ENCODE measurements at places on chromosomes 5 and 9.
A peak's percentile ranks its signal among the peaks of the same experiment; 100 is the strongest.

DNA sequence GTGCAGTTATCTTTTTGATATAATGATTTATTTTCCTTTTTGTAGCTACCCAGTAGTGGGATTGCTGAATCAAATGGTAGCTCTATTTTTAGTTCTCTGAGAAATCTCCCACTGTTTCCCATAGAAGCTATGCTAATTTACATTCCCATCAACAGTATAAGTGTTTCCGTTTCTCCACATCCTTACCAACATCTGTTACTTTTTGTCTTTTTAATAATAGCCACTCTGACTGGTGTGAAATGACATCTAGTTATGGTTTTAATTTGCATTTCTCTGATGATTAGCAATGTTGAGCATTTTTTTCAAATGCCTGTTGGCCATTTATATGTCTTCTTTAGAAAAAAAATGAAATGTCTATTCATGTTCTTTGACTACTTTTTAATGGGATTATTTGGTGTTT is 94.7 kb downstream of the SERINC5 start:
- no peak for DNase-seq

- no peak for DNase-seq
Measured at GRCh38 chr9:126519660-126520420, 93.9 kb upstream of the LMX1B start.

- peak; percentile 78 for DNase-seq
Measured at GRCh38 chr9:134469041-134469875, 143.0 kb downstream of the RXRA start.

DNA sequence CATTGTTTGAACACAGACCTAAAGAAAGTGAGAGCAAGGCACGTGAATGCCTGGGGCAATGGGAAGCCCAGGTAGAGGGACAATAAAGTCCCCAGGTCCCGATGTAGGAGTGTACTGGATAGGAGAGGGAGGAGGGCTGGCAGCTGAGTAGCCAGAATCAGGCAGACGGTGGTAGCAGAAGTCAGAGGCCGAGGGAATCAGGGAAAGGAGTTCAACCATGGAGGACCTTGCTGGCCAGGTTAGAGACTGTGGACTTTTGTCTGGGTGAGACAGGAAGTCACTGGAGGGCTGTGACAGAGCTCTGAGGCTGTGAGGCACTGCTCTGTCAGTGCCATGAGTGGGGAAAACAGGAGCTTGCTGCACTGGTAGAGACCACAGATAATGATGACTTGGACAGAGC is 248.2 kb downstream of the EFNA5 start:
- no peak for DNase-seq

DNA sequence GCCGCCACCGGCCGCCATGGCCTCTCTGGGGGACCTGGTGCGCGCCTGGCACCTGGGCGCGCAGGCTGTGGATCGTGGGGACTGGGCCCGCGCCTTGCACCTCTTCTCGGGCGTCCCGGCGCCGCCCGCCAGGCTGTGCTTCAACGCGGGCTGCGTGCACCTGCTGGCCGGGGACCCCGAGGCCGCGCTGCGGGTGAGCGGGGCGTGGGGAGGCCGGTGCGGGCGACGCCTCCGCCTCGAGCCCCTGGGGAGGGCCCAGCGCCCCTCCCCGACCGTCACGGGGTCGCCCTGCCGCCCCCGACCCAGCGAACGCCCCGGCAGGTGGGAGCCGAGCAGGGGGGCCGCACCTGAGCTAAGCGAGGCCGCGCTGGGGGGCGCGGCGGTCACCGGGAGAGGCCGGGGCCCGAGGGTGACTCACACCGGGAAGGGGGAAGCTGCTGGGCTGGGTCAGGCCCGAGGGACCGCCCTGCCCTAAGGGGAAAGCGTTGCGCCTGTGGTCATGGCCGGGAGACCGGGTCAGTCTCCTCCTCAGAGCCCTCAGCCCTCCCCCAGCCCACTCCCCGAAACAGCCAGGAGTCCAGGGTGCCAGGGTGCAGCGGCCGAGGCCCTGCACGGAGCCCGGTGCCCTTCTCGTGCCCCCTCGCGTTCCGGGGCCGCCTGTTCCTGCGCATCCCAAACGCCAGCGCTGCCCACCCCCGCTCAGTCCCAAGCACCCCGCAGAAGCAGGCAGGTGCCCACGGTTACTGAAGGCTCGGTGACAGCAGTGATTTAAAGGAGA is 510 bp downstream of the NOXA1 start:
- no peak for DNase-seq

DNA sequence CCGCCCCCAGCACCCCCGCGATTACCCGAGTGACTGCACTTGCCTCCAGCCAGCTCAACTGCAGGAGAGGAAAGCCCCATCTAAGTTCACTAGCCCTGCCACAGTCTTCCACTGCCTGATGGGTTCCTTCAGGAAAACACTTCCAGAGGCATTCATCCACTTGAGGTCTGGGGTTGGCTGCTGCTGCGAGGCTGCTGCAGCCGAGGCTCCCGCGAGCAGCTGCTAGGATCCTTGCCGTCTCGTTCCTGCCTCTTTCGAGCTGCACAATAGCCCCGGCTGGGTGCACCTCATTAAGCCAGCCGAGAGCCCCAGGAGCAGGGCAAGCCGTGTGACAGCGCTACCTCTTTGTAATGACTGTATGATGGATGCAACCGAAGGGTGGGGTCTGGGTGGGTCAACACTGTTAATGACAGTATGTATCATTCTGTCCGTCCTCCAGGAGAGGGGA is 24.2 kb upstream of the ELAVL2 start:
- DNase-seq, result no peak

DNA sequence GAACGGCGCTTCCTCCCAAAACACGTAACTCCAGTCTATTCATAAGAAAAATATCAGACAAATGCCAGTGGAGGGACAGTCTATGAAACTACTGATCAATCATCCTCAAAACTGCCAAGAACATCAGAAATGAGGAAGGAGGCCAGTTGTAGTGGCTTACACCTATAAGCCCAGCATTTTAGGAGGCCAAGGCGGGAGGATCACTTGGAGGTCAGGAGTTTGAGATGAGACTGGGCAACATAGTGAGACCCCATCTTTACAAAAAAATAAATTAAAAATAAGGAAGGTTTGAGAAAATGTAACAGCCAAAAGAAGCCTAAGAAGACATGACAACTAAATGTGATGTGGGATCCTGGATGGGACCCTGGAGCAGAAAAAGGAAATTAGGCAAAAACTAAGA is 58.9 kb upstream of the MIER3 start:
- DNase-seq, result no peak

GRCh38 chr5:115455301-115455707 is 89.3 kb downstream of the FEM1C start:
- peak; percentile 92 for DNase-seq

GRCh38 chr9:101702257-101702656 is 36.2 kb downstream of the GRIN3A start:
- no peak for DNase-seq

DNA sequence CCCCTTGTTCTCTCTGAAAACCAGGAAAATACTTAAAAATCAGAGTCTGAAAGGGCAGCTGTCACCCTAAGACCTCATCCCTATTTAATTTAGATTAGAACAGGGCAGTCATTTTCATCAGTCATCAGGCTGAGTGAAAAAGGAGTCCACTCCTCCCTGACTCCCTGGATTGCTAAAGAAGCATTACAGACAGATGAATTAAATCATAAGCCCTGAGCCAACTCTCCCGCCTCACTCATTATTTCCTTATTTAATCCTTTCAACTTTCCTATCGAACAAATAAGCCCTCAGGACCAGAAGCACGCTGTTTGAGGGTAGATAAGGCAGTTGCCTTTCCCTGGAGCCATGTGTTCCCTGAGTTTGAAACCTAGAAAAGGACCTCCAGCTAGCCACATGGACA is 201.9 kb upstream of the ANKRD55 start:
- DNase-seq, result no peak

DNA sequence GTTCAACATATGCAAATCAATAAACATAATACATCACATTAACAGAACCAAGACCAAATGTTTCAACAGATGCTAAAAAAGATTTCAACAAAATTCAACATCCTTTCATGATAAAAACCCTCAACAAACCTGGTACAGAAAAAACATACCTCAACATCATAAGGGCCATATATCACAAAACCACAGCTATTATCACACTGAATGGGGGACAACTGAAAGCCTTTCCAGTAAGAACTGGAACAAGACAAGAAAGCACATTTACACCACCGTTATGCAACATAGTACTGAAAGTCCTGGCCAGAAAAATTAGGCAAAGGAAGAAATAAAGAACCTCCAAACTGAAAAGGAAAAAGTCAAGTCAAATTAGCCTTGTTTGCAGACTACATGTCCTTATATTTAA is 93.6 kb downstream of the DTWD2 start:
- DNase-seq, result no peak

- no peak for DNase-seq
Measured at GRCh38 chr5:124492444-124493224, 253.8 kb downstream of the ZNF608 start.

DNA sequence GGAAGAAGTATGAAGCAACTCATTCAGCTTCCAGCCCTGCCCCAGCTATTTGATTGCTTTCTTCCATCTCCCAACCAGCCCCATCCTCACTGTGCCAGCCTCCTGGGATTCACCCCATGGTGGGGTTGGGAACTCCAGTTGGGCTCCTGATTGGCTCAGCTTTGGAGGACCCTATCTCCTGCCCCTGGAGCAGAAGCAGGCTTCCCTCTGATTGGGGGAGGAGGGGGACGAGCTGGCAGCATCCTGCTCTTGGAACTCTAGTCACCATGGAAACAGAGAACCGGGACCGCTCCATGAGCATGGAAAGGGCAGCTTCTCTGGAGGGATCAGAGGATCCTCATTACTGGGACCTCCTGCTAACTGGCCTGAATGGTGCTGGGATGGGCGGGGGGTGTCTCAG is 2.6 kb downstream of the SLC6A7 start:
- DNase-seq, result no peak

DNA sequence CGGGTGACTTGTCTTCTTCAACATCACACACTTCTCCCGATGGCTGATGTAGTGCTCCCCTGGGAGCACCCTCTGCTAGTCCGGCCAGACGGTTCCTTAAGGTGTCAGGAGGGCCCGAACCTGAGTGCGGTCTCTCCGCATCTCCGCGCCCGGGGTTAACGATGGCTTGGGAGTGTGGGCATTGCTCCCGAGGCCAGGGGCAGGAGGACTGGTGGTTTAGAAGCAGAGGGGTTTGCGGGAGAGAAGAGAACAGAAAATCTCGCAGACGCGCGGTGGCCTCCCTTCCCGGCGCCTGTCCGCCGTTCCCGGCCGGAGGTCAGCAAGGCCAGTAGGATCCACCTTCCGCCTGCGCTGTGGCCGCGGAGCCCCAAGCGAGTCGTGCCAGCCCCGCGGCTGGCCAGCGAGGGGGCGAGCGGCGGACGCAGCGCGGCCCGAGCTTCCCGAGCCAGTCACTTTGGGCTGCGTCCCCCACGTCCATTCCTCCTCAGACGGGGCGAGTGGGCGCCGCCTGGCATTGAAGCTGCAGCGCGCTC is 700 bp downstream of the CDO1 start:
- DNase-seq, result peak; percentile 1

DNA sequence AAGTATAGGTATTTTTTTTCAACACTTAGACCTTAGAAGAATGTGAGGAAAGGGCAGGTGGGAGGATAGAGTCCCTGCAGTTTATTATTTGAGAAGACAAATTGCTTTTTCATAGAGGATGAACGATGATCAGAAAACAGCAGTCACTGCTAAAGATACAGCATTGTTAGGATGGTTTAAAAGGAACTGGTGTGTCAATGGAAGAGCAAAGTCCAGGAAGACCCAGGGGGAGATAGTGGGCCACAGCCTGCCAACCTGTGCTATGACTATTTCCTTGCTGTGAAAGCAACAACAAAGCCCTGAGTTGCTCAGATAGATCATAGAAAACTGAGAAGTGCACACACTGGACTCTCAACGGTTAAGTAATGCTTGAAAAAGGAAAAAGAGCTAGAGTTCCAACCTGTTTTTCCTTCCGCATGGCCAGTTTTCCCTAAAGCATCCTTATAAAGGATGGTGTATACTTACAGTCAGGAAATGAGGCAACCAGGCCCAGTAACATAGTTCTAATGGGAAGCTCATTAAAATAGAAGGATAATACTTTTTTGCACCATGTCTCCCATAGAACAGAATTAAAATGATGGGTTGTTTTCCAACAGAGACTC is 153.8 kb downstream of the CEMIP2 start:
- no peak for DNase-seq

DNA sequence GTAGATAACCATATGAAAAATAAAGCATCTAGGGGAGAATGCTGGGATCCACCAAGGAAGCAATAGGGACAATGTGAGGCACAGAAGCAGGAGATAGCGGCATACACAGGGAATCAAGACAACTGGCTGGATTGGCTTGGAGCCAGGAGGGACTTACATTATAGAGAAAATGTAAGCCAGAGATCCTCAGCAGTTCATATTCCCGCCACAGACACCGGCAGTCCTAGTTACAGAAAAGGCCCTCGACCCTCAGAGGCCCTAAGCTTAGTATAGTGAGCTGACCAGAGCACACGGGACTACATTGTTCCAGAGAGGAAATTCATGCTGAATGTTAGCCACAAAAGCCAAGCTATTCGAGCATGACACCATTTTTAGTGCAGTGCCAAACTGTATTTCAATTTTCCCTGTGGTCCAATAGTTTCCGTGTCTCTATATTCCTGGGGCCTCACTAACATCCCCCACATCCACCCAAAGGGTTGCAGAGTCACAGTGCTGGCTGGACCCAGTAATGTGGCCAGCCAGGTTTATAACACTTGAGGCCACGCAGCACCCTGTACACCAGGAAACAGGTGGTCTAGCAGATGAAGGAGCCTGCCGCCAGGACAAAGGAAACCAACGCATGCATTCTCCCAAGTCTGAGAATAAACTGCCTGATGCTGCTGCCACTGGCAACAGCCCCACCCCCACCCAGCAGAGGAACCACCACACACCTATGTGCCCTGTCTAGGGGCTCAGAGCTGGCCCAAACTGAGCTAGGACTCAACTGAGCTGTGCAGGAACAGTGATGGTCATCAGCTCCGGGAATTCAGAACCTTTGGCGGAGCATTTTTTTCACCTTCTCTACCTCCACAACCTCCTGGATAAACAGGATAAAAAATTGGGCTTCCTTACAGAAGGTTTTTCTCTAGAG is 693.2 kb upstream of the CHD1 start:
- no peak for DNase-seq

DNA sequence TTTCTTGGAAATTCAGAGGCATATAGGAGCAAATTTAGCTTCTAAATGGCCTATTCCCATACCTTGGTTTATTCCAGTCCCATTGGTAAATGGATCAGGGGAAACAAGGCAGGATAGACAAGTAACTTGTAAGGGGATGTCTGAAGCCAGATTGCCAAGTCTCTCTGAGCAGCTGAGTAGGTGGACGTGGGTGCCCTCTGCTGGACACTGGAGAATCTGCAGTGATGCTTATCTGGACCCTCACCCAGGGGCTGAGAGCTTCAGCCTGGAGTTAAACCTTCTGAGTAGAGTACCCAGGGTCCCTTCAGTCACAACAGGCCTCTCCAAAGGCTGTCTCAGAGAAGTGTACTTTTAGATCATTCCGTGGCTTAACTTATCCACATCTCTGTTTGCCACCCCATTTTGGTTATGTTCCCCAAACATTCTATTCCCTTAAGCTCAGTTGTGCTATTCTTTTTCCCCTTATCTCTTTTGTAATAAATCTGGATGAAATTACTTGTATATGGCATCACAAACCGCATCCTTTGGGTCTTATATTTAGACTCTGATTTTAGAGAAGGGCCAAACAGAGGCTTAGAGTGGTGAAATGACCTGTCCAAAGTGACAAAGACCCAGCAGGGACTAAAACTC is 218.3 kb upstream of the GLRA1 start:
- DNase-seq, result peak; percentile 49

- peak; percentile 48 for DNase-seq
Measured at GRCh38 chr5:153562189-153562588, 71.7 kb downstream of the GRIA1 start.

- no peak for DNase-seq
Measured at GRCh38 chr9:33351547-33351946, 50.8 kb downstream of the AQP7 start.

- DNase-seq, result peak; percentile 30
Measured at GRCh38 chr9:88801214-88801796, 190.0 kb upstream of the S1PR3 start.

- DNase-seq, result no peak
Measured at GRCh38 chr5:143705381-143705780, 106.6 kb upstream of the HMHB1 start.

Measured in fibroblast of villous mesenchyme (primary cell).